OCI-M1 (cell line): ENCODE measurements at places on chromosomes 12 and 14.

DNA sequence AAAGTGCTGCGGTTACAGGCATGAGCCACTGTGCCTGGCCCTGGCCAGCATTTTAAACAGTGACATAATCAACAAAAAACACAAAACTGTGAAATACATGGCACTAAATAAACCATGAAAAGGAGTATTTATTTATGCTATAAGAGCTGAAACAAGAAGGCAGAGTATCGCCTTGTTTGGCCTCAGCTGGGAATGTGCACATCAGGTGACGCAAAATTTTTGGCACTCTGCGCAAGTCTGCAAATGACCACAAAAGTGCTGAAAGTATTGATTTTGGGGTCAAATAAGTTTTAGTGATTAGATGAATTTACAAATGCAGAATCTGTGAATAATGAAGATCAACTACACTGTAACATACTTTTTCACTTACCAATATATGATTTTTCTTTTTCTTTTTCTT lies 36.6 kb upstream of the NFKBIA start:
- no peak for DNase-seq

- no peak for DNase-seq
Measured at GRCh38 chr12:52029685-52030084, 21.6 kb upstream of the NR4A1 start.

DNA sequence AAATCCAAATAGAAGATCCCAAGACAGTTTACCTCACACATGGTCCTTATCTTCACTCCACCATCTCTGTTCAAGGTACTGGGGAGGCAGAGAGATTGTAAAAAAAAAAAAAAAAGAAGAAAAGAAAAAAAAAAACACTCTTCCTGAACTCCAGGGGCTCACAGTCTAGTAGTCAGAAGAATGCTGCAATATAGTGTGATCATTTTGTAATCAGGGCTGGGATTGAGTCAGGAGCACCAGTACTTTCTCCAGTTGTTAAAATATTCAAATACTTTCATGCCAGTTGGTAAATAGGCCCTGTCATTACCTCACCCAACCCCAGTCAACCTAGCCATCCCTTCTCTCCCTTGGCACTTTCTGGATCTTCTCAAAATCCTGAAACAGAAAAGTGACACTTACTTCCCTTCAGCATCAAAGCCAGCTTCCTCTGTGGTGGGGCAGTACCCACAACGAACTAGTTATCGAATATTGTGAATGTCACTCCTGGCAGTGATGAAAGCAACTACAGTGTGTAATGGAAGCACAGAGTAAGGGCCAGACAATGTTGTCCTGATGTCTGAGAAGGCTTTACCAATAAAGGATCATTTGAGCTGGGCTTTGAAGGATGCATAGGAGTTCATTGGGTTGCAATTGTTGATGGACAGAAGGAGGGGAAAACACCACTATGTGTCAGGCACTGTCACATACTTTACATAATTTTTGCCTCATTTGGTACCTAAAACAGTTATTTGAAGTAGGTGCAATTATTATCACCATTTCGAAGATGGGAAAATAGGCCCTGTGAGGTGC lies 44.3 kb upstream of the HSPB8 start:
- DNase-seq, result no peak

GRCh38 chr14:75827331-75827730 lies 154.5 kb downstream of the TGFB3 start:
- DNase-seq, result no peak

- DNase-seq, result no peak
Measured at GRCh38 chr14:99035268-99035667, 236.7 kb downstream of the BCL11B start.

DNA sequence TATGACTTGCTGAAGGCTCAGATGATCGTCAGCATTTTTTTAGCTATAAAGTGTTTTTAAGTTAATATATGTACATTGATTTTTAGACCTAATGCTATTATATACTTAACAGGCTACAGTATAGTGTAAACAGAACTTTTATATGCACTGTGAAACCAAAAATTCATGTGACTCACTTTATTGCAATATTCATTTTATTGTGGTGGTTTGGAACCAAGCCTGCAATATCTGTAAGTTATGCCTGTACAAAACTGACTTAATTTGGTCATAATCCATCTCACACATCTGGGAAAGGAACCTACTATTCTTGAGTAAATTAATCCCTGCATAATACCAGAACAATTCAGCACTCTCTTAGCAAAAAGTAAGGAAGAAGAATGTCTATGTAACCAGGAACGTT lies 390.7 kb downstream of the SYT1 start:
- DNase-seq, result no peak

GRCh38 chr12:92971859-92972524 lies 42.9 kb upstream of the EEA1 start:
- DNase-seq, result no peak

GRCh38 chr14:54348923-54349620 lies 47.7 kb upstream of the CDKN3 start:
- DNase-seq, result no peak

GRCh38 chr12:114263056-114263805 lies 142.7 kb downstream of the TBX5 start:
- DNase-seq, result no peak

- peak; percentile 20 for DNase-seq
Measured at GRCh38 chr12:121003650-121004049, 12.6 kb downstream of the C12orf43 start.

DNA sequence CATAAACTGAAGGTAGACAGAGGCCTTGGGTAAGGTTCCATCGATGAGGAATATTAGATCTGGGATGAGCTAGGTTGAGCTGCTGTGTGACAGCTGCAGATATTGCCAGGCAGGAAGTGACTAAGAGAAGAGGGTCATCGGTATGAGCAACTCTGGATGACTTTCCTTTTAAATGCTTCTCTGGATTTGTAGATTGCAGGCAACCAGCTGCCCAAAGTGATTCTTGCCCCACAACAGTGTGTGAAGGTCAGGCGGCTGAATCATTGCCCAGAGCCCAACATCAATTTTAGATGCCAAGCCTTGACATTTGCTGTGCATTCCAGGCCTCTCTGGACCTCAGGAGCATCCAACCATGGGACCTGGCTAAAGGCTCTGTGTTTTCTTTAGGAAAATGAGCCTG lies 255.9 kb downstream of the DPF3 start:
- no peak for DNase-seq

GRCh38 chr14:95034788-95035187 lies 122.5 kb downstream of the DICER1 start:
- DNase-seq, result no peak

DNA sequence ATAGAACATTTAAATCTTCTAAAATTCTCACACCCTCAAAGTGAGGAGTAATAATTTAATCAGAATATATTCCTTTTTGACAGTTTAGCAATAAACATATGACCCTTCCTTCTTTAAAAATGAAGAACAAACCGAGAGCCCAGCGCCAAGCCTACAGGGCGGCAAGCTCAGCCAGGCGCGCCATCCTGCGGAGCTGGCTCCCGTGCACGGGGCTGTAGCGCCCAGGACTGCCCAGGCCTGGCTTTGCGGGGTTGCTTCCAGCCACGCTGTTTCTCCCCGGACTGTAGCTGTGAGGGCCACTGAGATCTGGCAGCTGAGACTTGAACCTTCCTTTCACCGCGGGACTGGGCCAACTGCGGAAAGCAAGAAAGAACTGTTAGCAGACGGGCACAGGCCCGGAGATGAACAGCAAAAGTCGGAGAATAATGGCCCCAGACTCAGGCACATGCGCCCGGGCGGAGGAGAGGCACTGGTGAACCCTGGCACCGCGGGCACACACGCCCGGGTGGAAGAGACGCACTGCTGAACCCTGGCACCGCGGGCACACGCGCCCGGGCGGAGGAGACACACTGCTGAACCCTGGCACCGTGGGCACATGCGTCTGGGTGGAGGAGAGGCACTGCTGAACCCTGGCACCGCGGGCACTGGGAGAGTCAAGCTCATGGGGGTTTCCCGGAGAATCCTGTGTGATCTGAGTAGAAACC lies 16.6 kb downstream of the PGAM5 start:
- DNase-seq, result no peak

DNA sequence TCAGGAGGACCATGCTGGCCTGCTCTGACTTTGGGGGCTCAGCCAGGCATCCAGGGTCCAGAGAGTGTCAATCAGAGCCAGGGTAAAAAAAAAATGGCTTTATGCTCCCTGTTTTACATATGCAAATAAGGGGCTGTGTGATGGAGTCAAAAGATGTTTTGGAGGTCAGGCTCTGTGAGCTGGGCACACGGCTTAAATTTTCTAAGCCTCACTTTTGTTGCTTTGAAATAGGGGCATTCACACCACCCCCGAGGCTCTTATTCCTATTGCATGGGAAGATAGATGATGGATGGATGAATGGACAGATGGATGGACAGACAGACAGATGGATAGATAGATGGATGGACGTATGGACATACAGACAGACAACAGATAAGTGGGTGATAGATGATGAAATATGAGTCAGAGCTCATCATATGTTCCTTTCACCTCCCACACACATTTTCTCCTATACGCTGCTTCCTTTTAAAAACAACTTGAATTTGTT lies 42.7 kb downstream of the RIN3 start:
- DNase-seq, result no peak

DNA sequence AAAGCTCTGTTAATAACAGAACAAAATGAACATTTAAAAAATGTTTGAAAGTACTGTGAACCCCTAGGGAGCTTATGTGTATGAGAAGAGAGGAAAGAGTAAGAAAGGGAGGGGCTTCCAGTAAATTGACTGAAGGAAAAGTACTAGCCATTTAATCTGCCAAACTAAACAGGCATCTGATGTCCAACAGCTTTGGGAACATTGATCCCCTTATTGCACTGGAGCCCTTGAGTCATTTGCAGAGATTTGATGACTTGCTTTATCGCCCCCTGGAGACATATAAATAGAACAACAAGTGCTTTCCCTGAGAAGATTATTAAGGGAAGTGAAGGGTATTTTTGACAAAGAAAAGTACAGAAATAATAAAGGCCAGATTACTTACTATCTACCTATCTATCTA lies 319.3 kb upstream of the NOVA1 start:
- DNase-seq, result peak; percentile 22

DNA sequence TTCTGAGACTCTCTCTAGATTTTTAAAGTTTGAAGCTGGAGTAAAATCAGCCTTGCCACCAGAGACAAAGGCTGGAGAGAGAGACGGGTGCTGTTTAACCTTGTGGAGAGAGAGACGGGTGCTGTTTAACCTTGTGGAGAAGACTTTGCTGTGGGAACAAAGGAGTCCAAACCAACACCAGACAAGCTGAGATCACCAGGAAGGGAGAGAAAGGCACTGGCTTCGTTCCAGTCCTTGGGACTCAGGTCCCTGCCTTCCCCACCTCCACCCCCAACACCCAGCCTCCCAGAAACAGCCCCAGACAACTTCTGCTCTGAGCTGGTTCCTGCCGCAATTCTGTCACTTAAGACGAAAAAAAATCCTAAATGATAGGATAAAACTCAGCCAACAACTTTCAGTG lies 1389.3 kb downstream of the AACS start:
- DNase-seq, result no peak

DNA sequence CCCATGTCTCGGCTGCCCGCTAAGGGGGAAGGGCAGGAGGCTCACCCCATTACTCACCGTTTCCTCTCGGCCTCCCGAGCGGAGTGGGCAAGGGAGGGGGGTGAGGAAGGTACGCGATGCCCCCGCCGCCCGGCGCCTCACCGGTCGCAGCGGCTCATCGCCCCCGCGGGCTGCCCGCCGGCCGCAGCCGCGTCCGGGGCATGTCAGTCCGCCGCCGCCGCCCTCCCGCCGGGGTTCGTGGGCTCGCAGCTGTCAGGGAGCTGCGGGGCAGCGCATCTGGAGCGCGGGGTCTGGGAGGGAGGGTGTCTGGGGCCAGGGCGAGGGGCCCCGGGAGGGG lies 461 bp downstream of the SLC8A3 start:
- DNase-seq, result no peak

DNA sequence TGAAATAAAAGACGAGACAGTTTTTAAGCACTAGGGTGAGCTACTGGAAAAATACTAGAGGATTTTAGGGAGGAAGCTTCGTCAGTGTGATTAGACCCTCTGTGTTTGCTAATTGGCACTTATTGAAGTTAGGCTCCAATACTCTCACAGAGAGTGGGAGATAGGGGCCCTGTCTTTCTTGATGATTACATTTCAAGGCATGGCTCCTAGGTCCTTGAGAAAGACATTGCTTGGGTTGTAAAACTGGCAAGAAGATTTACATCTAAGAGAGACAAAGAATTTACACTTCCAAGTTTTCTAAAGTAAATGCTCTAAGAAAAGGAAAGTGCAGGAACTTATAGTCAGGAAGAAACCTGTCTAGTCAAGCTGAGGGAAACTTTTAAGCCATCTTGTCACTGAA lies 183.2 kb downstream of the C12orf50 start:
- DNase-seq, result no peak

- peak; percentile 76 for DNase-seq
Measured at GRCh38 chr12:64256166-64256800, 34.2 kb upstream of the KICS2 start.

GRCh38 chr12:105820429-105821125 lies 318.2 kb downstream of the NUAK1 start:
- no peak for DNase-seq

DNA sequence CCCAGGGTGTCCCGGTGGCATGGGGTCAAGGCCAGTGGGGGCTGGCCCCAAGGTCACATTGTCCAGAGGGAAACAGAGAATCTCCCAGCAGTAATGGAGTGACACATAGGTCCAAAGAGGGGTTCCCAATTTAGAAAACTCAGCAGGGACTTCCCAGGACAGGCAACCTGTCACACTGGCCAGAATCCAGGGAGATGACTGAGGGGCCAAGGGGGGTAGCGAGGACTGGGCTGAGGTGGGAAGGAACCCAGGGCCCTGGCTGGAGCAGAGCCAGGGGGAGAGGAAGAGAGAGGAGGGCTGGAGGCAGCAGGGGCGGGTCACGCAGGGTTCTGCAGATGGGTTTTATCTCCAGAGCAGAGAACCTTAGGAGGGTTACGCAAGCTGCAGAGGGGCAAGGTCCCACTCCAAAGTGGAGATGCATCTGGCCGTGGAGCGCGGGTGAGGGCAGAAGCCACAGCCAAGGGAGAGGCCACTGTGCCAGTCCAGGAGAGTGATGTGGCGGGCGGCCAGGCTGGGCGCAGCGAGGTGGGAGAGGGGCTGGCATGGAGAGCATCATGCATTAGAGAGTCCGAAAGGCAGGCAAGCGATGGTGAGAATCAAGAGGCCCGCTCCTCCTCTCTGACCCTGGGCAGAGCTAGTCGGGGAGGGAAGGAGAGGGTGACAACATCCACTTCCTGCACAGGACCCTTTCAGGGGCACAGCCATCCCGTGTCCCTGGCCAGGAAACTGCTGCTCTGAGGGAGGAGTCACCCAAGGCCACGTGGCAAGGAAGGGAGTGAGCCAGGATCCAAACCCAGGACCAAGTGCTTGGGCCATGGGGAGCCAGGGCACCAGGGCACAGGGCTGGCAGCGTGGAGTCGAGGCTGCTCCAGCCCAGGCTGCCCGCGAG lies 29.0 kb downstream of the NCOR2 start:
- peak; percentile 15 for DNase-seq

- no peak for DNase-seq
Measured at GRCh38 chr14:26398616-26399015, 199.2 kb downstream of the NOVA1 start.

- no peak for DNase-seq
Measured at GRCh38 chr14:29165431-29165830, 398.8 kb downstream of the FOXG1 start.

- DNase-seq, result peak; percentile 35
Measured at GRCh38 chr12:8989413-8989812, at the start of gene KLRG1. Gene KLRG1, plus strand, starts transcription at chr12:8989546. Its CDS starts 90 bp downstream, at chr12:8989636.
